ENCODE measurements at places on chromosomes 3 and 15.

- DNase-seq = peak; percentile 45
These were observed 90.7 kb downstream of the SCN11A start for GRCh38 chr3:38960953-38961622.

GRCh38 chr3:19267040-19267439 lies 118.7 kb downstream of the KCNH8 start:
- no peak for DNase-seq

DNA sequence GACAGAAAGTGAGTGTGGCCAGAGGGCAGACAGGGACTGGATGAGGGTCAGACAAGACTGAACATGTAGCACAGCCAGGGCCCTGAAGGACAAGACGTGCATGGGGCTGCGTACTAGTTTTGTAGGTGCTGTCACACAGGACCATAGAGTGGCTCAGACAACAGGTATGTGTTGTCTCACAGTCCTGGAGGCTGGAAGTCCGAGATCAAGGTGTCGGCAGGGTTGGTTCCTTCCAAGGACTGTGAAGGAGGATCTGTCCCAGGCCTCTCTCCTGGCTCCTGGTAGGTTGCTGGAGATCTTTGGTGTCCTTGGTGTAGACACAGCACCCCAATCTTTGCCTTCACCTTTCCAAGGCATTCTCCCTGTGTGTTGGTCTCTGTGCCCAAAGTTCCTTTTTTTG lies 136.4 kb downstream of the SRGAP3 start:
- DNase-seq = no peak

DNA sequence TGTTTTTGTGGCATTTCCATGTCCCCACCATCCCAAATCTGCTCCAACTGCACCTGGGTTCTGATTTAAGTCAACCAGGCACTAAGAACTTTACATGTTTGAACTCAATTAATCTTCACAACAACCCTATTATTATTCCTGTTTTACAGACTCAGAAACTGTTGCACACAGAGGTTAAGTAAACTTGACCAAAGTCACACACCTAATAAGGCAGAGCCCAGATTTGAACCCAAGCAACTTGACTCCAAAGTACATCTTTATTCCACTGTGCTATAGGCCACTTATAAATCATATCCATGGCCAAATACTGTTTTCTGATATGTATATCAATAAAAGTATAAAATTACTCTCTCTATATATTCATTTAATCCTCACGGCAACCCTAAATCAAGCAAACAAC lies 16.4 kb downstream of the TM4SF18 start:
- DNase-seq = no peak

DNA sequence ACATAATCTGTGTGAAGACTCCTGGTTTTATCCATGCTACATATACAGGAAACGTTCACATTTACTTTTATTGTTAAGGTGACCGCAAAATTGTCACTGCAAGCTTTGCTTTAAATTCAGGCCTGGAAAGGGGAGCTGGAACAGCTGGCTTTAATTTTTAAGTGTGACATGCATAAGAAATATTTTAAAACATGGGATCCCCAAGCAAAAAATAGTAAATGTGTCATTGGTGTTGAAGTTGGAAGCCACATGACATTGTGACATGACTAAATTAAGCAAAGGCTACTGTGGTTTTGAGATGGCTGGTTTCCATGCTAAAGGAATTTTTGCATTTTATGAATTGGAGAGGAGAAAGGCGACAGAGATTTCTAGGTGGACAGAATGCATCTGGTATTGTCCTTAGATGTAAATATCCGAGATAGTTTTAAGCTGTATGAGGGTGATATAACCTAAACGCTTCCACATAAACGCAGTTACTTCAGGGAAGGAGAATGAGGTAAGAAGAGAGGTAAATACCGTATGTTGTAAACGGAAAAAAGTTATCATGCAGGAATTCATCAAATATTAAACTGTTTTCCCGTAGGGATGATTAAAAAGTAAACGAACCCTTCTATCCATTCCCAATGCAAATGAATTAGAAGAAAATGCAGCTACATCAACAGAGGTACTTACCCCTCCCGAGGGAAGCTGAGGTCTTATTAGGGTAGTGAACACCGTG lies 927 bp upstream of the FYTTD1 start:
- peak; percentile 33 for DNase-seq

- peak; percentile 96 for DNase-seq
These were observed at the start of gene MKRN2 for GRCh38 chr3:12556690-12557472. Gene MKRN2 (plus strand): TSS chr3:12557087. CDS start chr3:12557151, 64 bp downstream.

- no peak for DNase-seq
These were observed 75.2 kb downstream of the ZMAT3 start for GRCh38 chr3:178996399-178996798.

GRCh38 chr15:92638291-92638708 lies 17.3 kb downstream of the FAM174B start:
- no peak for DNase-seq

GRCh38 chr3:180036092-180036670 lies 556 bp downstream of the PEX5L start:
- no peak for DNase-seq

GRCh38 chr3:184540777-184541681 lies 20.6 kb upstream of the EPHB3 start:
- DNase-seq = peak; percentile 74

- no peak for DNase-seq
These were observed 114.8 kb upstream of the THBS1 start for GRCh38 chr15:39465843-39466749.

DNA sequence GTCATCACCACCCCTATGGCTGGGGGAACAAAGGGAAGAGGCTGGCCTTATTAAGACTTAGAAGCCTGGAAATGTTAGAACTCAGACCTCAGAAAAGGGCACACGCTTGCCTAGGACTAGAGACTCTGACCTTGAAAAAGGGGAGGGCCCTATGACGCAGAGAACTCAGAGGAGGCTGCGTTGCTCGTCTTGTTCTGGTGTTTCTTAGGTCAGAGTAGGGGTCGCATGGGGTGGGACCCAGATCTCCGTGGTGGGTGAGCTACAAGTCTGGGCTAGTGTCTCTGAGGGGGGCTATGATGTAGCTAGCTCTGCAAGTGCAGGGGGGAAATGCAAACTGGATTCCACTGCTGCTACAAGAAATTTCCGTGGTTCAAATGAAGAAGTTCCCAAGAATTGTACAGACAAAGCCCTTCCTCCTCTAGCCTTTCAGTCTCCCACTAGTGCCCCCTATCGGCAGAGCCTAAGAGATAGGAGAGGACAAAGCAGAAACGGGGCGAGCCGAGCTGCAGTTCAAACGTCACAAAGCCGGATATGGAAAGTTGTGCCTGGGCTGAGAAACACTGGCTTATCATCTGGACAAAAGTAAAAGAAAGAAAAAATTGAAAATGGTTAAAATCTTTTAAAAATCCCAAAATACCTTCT lies 392.9 kb upstream of the ROBO2 start:
- no peak for DNase-seq

DNA sequence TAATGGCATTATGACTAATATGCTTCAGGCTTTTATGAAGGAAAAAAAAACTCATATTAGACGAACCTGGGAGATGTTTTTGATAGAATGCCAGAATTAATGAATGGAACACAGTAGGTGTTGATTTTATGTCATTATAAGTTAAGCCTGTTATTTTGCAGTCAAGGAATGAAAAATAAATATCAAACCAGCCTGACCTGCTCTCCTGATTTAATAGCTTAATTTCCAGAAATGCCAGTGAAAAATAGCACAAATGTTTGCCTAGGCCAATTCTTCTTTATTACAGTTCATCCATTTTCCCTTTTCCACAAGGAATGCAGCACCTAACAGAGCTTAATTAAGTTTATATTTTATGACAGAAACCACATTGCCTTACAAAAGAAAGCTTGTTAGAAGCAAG lies 292.0 kb downstream of the TBL1XR1 start:
- no peak for DNase-seq

- DNase-seq = no peak
These were observed 7.1 kb upstream of the ST6GAL1 start for GRCh38 chr3:186923241-186923640.

GRCh38 chr15:83613714-83614113 lies 40.2 kb upstream of the ADAMTSL3 start:
- peak; percentile 89 for DNase-seq

- DNase-seq = no peak
These were observed 23.3 kb downstream of the POPDC2 start for GRCh38 chr3:119636891-119637611.

- DNase-seq = no peak
These were observed 110.5 kb upstream of the ABHD17C start for GRCh38 chr15:80584561-80584964.

GRCh38 chr3:36893137-36893557 lies 51.7 kb downstream of the TRANK1 start:
- peak; percentile 63 for DNase-seq

- no peak for DNase-seq
These were observed 7.4 kb downstream of the EPHA3 start for GRCh38 chr3:89114841-89115223.

- no peak for DNase-seq
These were observed 9.1 kb downstream of the EOMES start for GRCh38 chr3:27713078-27713423.

DNA sequence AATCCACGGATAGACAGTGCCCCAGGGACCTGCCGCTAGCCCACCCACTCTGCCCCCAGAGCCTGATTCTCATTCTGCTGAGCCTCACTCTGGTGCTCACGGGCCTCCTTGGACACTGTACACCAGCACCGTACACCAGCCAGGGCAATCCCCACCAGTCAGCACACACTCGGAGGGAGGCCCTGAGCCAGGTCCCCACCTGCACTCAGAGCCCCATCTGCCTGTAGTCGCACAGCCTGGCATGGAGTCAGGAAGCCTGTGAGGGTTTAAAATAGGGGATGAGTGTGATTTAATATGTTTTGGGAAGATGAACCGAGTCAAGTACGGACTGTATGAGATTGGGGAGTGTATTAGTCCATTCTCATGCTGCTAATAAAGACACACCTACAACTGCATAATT lies 223.0 kb downstream of the SLCO3A1 start:
- DNase-seq = no peak

DNA sequence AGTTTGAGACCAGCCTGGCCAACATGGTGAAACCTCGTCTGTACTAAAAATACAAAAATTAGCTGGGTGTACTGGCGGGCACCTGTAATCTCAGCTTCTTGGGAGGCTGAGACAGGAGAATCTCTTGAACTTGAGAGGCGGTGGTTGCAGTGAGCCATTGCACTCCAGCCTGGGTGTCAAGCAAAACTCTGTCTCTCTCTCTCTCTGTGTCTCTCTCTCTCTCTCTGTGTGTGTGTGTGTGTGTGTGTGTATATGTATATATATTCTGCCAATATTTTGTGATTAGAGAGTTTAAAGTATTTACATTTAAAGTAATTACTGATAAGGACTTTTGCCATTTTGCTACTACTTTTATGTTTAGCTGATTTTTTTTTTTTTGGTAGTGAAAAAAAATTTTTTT lies 15.7 kb downstream of the RBM6 start:
- no peak for DNase-seq

DNA sequence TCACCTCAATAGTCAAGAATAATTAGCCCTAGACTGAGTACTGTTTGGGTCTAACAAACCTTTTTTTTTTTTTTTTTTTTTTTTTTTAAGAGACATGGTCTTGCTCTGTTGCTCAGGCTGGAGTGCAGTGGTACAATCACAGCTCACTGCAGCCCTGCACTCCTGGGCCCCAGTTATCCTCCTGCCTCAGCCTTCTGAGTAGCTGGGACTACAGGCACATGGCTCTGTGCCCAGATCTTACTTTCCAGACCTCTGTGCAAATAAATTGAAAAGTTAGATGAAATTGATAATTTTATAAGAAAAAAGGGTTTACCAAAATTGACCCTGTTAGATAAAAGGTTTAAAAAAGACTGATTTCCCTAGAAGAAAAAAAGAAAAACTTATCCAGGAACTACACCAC lies 79.0 kb downstream of the NR2E3 start:
- no peak for DNase-seq

DNA sequence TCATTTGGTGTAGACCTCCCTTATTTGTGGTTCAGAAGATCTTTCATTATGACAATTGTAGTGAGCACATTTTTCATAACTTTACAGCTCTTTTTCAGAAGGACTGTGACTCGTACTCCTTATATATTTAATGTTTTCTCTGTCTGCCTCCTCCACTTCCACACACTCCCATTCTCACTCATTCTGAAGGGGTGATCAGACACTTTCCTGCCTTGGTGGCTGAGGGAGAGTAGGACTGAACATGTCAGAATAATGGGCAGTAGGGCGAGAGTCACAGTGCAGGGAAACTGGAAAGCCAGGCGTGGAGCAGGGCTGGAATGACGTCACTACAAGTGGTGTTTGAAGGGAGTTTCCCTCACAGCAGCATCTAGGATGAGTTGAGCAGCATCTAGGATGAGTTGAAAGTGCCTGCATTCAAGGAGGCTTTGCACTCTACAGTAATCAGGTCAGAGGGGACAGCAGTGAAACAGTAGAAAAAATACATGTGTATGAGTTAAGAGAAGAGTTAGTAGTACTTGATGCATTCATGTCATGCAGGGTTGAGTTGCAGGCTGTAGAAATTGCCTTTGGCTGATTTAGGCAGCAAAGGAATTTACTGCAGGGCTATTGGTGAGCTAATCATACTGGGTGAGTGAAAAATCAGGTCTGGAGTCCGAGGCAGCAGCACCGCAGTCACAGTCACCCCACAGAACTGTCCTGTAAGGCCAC lies 36.3 kb upstream of the FBXL22 start:
- no peak for DNase-seq

DNA sequence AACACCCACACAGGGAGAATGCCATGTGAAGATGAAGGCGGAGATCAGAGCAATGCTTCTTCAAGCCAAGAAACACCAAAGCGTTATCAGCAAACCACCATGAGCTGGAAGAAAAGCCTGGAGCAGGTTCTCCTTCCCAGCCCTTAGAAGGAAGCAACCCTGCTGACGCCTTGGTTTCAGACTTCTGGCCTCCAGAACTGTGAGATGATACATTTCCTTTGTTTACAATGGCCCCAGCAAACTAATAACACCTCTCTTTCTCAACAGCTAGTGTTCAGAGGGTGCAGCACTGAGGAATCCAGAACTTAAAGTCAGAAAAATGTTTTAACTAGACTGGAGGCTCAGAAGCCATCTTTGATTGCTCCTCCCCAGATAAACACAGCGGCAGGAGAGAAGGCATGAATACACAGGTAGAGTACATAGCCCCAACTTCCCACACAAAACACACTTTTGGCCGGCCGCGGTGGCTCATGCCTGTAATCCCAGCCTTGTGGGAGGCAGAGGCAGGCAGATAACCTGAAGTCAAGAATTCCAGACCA lies 132.4 kb upstream of the LPP start:
- peak; percentile 29 for DNase-seq

DNA sequence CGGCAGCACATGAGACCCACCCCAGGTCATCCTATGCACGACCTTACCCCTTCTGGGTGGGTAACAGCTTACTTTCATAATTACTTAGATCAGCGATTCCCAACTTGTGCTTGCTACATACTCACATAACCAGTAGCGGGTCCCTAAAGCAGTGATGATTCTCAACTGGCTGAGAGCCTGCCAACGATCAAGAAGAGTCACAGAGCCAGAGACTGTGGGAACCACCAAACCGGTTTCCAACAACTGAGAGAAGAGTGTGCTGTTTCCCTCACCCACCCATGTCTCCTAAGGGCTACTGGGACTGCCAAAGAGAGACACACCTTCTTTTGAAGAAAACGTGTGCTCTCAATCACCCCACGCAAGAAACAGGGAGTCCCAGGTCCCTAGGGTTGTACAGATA lies 12.0 kb upstream of the XXYLT1 start:
- DNase-seq = no peak

Data from astrocyte of the hippocampus (primary cell).